ENCODE measurements at places on chromosomes 5 and 9.

DNA sequence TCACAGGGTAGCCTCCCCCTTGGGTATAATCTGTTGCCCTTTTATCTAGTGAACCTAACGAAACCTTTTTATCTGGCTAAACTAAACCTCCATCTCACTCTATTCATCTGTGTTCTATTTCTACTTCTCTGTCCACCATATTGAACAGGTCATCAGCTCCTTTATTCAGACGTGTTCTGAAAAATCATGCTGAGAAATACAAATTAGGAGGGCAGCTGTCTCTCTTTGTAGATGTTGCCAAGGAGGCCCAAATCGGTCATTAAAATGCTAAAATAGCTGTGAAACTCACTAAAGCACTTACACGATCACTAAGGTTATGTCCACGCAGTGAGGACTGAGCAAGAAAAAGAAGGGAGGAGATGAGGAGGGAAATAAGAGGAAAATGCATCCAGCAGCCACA is 115.6 kb upstream of the RETREG1 start:
- DNase-seq = no peak

GRCh38 chr9:33158843-33159776 is 8.0 kb downstream of the B4GALT1 start:
- DNase-seq = no peak

GRCh38 chr5:62328772-62329491 is 22.9 kb downstream of the KIF2A start:
- no peak for DNase-seq

DNA sequence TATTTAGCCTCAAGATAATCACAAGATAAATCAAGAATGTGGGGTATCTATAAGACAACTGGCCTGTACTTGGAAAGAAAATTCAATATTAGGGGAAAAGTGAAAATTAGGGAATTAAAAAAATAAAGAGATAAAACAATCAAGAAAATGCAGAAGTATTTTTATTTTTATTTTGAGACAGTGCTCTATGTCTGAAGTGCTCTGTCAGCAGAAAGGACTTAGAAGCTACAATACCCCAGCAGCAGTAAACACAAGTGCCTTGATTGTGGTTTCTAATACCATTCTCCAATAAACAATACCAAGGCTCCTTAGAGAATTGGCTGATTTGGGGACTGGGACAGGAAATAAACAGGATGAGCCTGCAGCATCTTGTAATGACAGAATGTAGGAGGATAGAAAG is 144.9 kb downstream of the RFK start:
- DNase-seq = no peak

- DNase-seq = no peak
Observed at GRCh38 chr5:150570333-150570732, 62.4 kb downstream of the NDST1 start.

DNA sequence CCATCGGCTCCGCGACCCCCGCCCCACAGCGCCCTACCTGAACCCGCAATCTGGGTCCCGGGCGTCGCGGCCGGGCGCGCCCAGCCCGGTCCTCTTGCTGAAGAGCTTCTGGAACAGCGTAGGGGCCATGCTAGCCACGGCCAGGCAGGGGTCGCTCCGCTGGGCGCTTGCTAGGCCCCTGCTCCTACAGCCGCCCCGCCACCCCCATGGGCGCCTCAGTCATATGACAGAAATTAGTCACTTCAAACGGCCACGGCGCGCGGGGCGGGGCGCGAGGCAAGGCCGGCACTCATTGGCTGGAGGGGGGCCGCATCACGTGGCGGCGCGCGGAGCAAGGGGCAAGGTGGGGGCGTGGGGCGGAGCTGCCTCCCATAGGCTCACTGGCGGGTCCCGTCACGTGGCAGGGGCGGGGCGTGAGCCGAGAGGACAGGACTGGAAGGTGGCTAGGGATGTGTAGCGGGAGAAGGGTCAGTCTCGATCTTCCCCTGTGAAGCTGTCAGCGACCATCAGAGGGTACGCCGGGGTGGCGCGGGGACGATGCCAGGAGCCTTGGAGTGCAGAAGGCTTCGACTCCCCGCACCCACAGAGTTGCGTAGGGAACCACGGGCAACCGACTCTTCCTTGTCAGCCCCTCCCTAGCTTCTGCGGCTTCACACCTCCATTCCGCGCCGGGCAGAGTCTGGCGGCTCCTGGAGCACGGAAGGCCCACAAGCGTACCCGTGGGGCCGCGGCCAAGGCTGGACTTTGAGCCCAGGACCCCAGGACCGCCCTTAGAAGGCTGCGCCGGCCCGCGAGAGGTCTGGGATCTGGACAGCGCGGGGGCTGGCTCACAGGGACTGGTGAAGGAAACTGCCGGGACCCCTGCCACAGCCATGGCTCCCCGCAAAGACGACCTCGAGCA is at the start of gene FNIP1:
TSS of gene FNIP1 (minus strand) at position 225 of the 901 bp plus-strand sequence. CDS start at position 129, 96 bp downstream.
- DNase-seq = peak; percentile 98

DNA sequence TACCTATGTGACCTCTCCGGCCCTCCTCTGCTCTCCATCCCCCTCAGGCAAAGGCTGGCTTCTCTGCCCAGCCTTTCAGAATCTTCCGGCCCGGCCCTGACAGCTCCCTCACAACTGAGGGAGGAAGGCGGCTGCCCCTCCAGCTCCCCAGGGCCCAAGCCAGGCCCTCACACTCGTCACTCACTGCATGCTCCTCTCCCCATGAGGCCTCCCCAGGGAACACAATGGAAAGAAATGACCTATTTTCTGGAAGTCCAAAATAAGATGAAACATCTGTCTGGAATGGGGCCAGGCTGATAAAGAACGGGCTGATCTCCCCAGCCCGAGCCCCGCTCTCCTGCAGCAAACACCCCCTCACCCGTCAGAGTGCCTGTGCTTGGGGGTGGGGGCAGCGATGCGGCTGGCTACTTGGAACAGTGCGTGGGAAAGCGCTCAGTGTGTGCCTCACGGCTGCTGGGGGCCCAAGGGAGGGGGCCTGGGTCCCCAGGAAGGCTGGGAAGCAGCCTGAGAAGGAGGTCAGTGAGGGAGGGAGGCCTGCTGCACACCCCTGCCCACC is 11.3 kb downstream of the PDGFRB start:
- no peak for DNase-seq

- no peak for DNase-seq
Observed at GRCh38 chr5:2900360-2900759, 148.9 kb upstream of the IRX2 start.

DNA sequence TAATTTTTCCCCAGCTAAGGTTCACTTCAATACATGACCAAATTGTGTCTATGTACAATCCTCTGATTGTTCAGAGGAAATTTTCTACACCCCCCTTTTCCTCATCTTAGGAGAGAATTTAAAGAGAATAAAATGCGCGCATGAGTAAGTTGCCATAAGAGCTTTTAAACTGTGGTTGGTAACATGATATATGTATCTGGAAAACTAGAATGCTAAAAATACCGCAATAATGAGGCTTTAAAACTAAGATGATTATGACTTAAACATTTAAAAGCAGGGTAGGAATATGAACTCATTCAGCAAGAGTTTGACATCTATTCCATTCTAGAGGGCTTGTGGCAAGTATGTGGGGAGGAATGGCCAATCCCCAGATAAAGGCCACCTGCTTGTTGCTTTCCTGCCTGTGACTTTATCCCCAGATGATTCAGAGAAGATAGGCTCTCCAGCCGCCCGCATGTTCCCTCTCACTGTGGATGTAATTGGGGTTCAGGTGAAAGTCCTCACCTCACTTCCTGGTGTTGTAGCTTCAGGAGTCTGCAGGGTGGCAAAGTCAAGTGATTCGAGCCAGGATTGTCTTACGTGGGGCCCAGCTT is 26.5 kb upstream of the BASP1 start:
- no peak for DNase-seq

- no peak for DNase-seq
Observed at GRCh38 chr5:40831346-40832210, 3.4 kb downstream of the RPL37 start.

GRCh38 chr9:87099407-87099806 is 152.1 kb upstream of the GAS1 start:
- no peak for DNase-seq

GRCh38 chr5:36222620-36223019 is 19.1 kb downstream of the NADK2 start:
- DNase-seq = no peak

GRCh38 chr5:53714667-53715010 is 154.2 kb downstream of the NDUFS4 start:
- DNase-seq = no peak

DNA sequence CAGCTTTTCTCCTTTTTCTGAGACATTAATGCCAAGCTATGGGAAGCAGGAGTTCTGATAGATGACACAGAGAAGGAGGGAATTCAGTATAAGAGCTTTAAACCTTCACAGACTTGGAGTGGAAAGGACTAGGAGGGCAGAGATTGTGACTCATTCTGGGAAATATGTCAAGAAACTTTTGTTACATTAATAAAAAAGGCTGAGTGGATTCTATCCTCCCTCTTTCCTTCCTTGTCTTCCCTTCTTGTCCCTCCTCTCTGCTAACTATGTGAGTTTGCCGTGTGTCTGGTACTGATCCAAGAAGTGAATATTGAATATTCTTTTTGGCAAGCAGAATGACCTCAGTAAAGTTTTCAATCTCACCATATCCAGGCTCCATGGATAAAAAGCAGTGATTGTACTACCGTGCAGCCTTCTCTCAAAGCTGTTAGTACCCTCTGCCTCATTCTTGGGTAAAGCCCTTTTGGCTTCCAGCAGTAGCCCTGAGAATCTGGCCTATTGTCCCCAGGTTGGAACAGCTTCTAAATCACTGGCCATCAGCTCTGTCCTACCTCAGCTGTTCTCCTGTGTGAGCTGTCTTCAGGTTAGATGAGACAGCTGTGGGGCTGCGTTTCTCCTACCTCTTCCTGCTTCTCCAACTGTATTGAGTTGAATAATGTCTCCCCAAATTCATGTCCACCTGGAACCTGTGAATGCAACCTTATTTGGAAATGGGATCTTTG is 73.9 kb downstream of the ATG10 start:
- no peak for DNase-seq

DNA sequence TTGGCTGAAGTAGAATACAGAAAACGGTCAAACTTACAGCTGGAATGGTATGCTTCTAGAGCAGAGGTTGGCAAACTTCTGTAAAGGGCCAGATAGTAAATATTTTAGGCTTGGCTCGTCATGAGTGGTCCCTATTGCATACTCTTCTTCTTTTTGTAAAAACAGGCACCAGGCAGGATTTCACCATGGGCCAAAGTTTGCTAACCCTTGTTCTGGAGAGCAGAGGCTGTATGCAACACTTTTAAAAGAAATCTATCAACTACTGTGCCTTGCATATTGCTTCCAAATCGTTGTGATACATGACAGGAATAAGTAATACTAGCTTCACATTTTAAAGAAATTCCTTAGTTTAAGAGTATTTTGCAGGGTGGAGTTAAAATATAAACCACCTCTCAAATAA is 15.6 kb upstream of the COL23A1 start:
- DNase-seq = no peak

GRCh38 chr9:93427655-93428379 is 23.7 kb upstream of the FAM120A start:
- no peak for DNase-seq

DNA sequence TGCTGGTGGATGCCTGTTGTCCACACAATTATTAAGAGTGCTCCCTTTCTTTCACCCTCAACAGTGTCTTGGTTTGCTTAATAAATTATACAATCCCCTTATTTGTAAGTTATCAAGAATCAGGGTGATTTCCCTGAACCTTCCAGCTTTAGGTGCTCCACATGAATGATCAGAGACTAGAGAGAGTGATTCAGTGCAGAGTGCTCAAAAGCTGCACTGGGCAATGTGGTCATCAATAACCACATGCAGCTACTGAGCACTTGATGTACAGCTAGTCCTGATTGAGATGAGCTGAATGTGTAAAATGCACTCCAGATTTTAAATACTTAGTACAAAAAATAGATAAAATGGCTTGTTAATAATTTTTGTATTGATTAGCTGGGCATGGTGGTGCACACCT is 76.8 kb upstream of the TRIO start:
- DNase-seq = no peak

DNA sequence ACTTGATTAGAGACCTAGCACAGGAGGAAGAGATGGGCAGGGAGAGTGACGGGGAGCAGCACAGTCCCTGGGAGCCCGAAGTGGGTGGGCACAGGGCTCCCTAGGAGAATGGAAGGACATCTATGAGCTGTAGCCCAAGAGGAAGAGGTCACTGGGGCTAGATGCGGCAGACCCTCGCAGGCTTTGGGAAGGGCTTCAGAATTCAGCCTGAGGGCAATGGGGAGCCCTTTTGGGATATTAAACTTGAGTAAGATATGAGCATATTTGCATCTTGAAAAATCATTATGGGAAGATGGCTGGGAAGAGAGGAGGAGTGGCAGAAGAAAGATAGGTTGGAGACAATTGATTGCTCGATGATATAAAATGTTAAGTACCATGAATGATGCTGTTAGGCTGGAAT is 48.9 kb upstream of the IL17B start:
- no peak for DNase-seq

GRCh38 chr9:129664746-129665388 is 580 bp upstream of the PRRX2 start:
- no peak for DNase-seq

DNA sequence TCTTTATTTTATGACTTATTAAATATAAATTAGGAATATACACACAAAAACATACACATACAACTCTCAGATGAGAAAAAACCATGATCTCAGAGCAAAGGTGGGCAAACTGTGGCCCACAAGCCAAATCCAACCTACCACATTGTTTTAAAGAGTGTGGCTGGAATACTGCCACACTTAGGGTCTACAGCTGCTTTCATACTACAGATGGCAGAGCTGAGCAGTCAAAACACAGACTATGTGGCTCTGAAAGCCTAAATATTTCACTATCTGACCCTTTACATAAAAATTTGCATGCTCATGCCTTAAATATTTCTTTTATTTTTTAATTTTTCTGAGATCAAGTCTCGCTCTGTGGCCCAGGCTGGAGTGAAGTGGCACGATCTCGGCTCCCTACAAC is 28.3 kb downstream of the LEAP2 start:
- no peak for DNase-seq

- no peak for DNase-seq
Observed at GRCh38 chr5:160231783-160232342, 2.6 kb downstream of the FABP6 start.

- no peak for DNase-seq
Observed at GRCh38 chr5:157528036-157528632, 47.4 kb downstream of the ADAM19 start.

- DNase-seq = no peak
Observed at GRCh38 chr9:121892706-121893105, 200.4 kb downstream of the TTLL11 start.

GRCh38 chr9:112819635-112820496 is 69.3 kb downstream of the SNX30 start:
- DNase-seq = no peak

GRCh38 chr9:79610019-79610631 is 38.4 kb downstream of the TLE4 start:
- DNase-seq = no peak

- no peak for DNase-seq
Observed at GRCh38 chr5:66603164-66603563, 7.0 kb downstream of the MAST4 start.

GRCh38 chr5:74966141-74967026 is 86.0 kb downstream of the GCNT4 start:
- no peak for DNase-seq

DNA sequence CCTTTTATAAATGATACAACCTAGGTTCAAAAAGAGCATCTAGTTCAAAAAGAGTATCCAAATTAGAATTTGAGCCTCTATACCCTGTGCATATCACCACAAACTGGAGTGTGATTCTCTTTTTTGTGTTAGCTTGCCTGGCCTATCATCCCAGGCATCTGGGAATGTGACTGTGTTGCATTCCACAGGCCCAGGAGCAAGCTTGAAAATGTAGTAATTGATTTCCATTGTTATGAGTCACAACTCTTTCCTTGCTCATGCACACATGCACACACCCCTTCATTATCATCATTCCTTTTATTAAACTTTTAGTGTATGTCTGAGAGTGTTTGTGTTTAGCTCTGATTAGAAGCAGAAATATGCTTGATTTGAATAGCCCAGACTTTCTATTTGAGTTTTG is 75.2 kb downstream of the FCHO2 start:
- DNase-seq = no peak

All from esophagus squamous epithelium (tissue), 5 donors.